ENCODE measurements at places on chromosomes 12 and 14.
A peak's percentile ranks its signal among the peaks of the same experiment; 100 is the strongest.

- H3K36me3 ChIP-seq: peaks cover 31% of the 10 kb centered on the region
- no peaks in the 10 kb centered on the region for H3K27me3 ChIP-seq
- H3K27ac ChIP-seq: no peak overlapping the region
Measured at GRCh38 chr14:73025544-73025943, 1.4 kb downstream of the ZFYVE1 start.

DNA sequence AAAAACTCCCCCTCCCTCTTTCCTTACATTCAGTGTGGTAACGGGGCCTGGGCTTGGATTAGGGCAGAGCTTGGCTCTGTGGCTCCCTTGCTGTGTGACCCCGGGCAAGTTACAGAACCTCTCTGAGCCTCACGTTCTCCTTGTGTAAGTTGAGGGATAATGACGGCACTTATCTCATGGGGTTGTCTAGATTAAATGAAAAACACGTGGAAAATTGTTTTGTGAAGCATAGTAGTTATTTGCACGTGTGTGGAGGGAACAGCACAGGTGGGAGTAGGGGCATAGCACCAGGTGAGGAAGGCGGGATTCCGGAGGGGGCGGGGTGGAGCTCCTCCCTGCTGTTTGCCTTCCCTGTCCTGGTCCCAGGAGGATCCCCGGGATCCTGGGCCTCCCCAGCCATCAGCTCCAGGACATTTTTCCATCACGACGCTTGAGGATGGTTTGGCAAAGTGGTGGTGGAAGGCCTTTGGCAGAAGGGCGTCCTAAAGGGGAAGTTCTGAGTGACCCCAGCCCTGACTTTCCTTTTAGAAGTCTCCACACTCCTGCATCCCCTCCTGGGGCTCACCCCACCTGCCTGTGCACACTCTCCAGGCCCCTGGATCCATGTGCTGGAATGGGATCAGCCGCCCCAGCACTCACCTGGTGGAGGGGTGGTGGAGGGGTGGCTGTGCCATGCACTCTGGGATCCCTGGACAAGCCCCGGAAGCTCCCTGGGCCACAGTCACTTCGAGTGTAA lies 22.7 kb downstream of the LRTM2 start:
- H3K36me3 ChIP-seq: no peaks in the 10 kb centered on the region
- H3K27ac ChIP-seq: no peak overlapping the region
- no peak for DNase-seq
- H3K4me1 ChIP-seq: no peaks in the 10 kb centered on the region

GRCh38 chr12:97404543-97404942 lies 58.1 kb upstream of the RMST start:
- H3K4me1 ChIP-seq: no peaks in the 10 kb centered on the region
- no peaks in the 10 kb centered on the region for H3K27me3 ChIP-seq
- no peak overlapping the region for H3K4me3 ChIP-seq
- no peak overlapping the region for H3K27ac ChIP-seq

- no peak overlapping the region for H3K27ac ChIP-seq
- H3K4me3 ChIP-seq: no peak overlapping the region
Measured at GRCh38 chr12:18306311-18306710, 45.0 kb downstream of the PIK3C2G start.

DNA sequence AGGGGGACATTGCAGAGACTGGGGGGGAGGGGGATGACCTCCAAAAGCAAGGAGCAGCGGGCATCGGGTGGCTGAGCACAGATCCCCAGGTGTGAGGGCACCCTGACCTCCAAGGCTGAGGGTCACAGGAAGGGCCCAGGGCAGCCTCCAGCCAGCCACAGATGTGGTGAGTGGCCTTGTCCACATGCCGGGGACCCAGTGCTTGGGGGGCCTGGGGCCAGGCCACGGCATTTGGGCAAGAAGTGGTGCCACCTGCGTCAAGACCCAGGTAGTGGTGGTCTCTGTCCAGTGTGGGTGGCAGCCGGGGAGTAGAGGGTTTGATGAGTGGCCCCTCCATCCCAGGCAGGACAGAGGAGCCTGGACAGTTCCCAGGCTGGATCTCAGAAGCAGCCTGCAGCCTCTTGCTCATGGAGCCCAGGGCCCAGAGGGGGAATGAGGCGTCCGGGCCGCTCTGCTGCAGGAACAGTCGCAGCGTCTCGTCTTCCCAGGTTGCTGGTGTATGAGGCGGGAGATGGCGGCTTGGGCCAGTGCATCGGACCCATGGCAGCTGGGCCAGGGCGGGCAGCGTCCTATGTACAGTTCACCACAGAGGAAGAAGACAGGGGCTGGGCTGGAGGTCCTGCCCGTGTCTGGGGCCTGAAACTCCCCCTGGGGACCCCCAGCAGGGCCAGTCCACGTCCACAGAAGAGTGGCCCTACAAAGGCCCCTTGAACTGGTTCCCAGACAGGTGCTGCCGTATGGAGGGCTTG lies 33.5 kb downstream of the CCNK start:
- peaks cover under 1% of the 10 kb centered on the region for H3K36me3 ChIP-seq
- DNase-seq: peak; percentile 17
- no peak overlapping the region for H3K4me3 ChIP-seq
- H3K27me3 ChIP-seq: no peaks in the 10 kb centered on the region
- no peak overlapping the region for H3K27ac ChIP-seq

DNA sequence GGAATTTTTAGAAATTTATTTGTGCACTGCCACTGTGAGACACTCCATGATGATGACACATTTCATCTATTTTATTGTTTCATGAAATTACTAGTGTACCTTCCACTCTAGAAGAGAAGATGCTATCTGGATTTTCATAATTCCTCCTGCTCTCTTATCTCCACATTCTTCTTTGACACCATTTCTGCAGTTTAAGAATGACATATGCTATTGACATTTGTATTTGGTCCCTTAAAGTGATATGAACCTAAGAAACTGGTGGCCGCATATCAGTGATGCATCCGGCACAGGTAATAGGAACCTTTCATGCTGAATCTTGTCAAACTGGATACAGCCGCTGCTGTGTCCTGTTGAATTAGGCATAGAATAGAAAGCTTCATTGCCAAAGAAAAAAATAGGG lies 696.3 kb downstream of the TMEM121 start:
- peak overlapping the region; percentile 83 for H3K27ac ChIP-seq
- H3K36me3 ChIP-seq: peaks cover 5% of the 10 kb centered on the region
- H3K4me3 ChIP-seq: no peak overlapping the region

GRCh38 chr12:104799458-104799857 lies 158.6 kb downstream of the SLC41A2 start:
- H3K27me3 ChIP-seq: peaks cover 3% of the 10 kb centered on the region
- H3K4me3 ChIP-seq: no peak overlapping the region
- H3K36me3 ChIP-seq: no peaks in the 10 kb centered on the region
- H3K27ac ChIP-seq: no peak overlapping the region
- DNase-seq: no peak
- no peaks in the 10 kb centered on the region for H3K4me1 ChIP-seq

- no peaks in the 10 kb centered on the region for H3K4me1 ChIP-seq
- H3K36me3 ChIP-seq: no peaks in the 10 kb centered on the region
- H3K27me3 ChIP-seq: no peaks in the 10 kb centered on the region
- no peak for DNase-seq
- H3K4me3 ChIP-seq: no peak overlapping the region
- no peak overlapping the region for H3K27ac ChIP-seq
Measured at GRCh38 chr12:9221483-9221882, 13.3 kb upstream of the PZP start.

- no peak for DNase-seq
- no peaks in the 10 kb centered on the region for H3K27me3 ChIP-seq
- H3K4me1 ChIP-seq: no peaks in the 10 kb centered on the region
Measured at GRCh38 chr14:102833991-102834390, 56.7 kb downstream of the TRAF3 start.

GRCh38 chr12:53245286-53245685 lies 13.3 kb upstream of the RARG start:
- peaks cover 9% of the 10 kb centered on the region for H3K4me1 ChIP-seq
- DNase-seq: no peak
- no peak overlapping the region for H3K4me3 ChIP-seq
- H3K27me3 ChIP-seq: peaks cover 52% of the 10 kb centered on the region
- H3K27ac ChIP-seq: no peak overlapping the region

DNA sequence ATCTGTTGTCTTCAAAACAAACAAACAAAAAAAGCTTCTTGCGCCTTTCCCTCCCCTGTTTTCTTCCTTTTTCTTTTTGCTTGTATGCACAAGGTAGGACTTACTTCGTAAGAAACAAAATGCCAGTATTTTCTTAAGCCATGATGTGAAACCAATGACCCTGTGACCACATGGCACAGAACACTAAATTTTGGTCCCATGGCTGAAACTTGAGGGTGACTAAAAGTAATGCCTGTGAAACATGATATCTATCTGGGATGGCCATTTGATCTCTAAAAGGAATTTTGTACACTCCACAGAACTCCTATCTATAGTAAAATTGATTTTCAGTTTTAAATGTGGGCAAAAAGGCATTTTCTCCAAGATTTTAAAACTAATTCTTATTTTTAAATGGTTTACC lies 63.6 kb downstream of the PAPOLA start:
- no peaks in the 10 kb centered on the region for H3K4me1 ChIP-seq
- H3K27me3 ChIP-seq: no peaks in the 10 kb centered on the region
- H3K27ac ChIP-seq: no peak overlapping the region

DNA sequence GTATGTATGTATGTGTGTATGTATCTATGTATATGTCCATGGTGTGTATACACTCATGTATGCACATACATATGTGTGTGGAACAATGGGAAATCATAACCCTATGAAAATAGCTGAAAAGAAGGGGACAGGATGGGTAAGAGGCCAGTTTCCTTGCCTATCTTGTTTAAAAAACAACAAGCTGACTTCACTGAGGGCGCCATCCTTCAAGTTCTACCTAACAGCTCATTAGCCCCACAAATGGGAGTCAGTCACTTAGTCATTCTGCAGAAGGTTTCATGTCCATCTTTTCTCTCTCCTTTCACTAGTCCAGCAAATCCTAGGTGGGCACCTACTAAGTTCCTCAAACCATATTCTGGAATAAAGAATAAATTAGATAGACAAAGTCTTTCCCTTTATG lies 14.7 kb downstream of the STON2 start:
- no peaks in the 10 kb centered on the region for H3K27me3 ChIP-seq
- H3K36me3 ChIP-seq: no peaks in the 10 kb centered on the region
- no peaks in the 10 kb centered on the region for H3K4me1 ChIP-seq
- H3K4me3 ChIP-seq: no peak overlapping the region
- DNase-seq: no peak

DNA sequence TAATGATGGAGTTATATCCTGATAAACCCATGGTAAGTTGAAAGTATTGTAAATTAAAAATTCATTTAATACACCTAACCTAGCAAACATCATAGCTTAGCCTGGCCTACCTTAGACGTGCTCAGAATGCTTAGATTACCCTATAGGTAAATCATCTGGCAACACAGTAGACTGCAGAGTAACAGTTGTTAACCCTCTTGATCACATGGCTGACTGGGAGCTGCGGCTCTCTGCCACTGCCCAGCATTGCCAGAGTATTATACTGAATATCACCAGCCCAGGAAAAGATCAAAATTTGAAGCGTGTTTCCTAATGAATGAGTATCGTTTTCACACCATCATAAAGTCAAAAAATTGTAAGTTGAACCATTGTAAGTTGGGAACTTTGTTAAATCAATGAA lies 17.8 kb upstream of the TMPRSS12 start:
- peak overlapping the region; percentile 54 for H3K27ac ChIP-seq
- peaks cover 11% of the 10 kb centered on the region for H3K27me3 ChIP-seq
- H3K4me1 ChIP-seq: peaks cover 5% of the 10 kb centered on the region
- no peak overlapping the region for H3K4me3 ChIP-seq
- DNase-seq: no peak

DNA sequence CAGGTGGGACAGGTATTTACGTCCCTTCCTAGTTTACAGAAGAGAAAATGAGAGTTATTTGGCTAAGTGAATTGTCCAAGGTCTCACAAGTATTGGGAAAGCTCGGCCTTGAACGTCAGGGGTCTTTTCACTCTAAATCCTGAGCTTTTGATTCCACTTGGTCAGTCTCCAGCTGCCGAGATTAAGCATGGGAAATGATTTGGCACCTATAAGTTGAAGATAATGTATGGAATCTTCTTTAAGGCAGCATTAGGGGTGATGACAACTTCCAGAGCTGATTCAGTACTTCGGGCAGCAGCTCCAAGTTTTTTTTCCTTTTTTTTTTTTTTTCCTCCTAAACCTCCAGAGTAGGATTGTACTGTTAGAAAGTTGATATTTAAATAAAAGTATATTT lies 722 bp downstream of the FAM234B start:
- H3K4me1 ChIP-seq: peaks cover 13% of the 10 kb centered on the region
- H3K27ac ChIP-seq: no peak overlapping the region
- H3K27me3 ChIP-seq: peaks cover 34% of the 10 kb centered on the region
- DNase-seq: no peak
- H3K36me3 ChIP-seq: no peaks in the 10 kb centered on the region
- peak overlapping the region; percentile 79 for H3K4me3 ChIP-seq

GRCh38 chr12:71220260-71220659 lies 62.5 kb upstream of the TSPAN8 start:
- no peaks in the 10 kb centered on the region for H3K4me1 ChIP-seq
- H3K27me3 ChIP-seq: no peaks in the 10 kb centered on the region
- no peak for DNase-seq
- H3K4me3 ChIP-seq: no peak overlapping the region
- no peaks in the 10 kb centered on the region for H3K36me3 ChIP-seq

- peaks cover 20% of the 10 kb centered on the region for H3K27me3 ChIP-seq
- peak overlapping the region; percentile 85 for H3K27ac ChIP-seq
- DNase-seq: no peak
- peak overlapping the region; percentile 83 for H3K4me3 ChIP-seq
Measured at GRCh38 chr14:52318826-52319645, 4.9 kb downstream of the PTGER2 start.

- H3K27me3 ChIP-seq: peaks cover 12% of the 10 kb centered on the region
- no peaks in the 10 kb centered on the region for H3K36me3 ChIP-seq
- no peak overlapping the region for H3K4me3 ChIP-seq
- H3K4me1 ChIP-seq: peaks cover 2% of the 10 kb centered on the region
- H3K27ac ChIP-seq: no peak overlapping the region
Measured at GRCh38 chr12:106924268-106924861, 31.3 kb upstream of the TMEM263 start.

- no peak overlapping the region for H3K27ac ChIP-seq
- H3K36me3 ChIP-seq: no peaks in the 10 kb centered on the region
- H3K27me3 ChIP-seq: peaks cover 7% of the 10 kb centered on the region
- DNase-seq: no peak
Measured at GRCh38 chr12:64293654-64294364, 71.7 kb upstream of the KICS2 start.

- H3K36me3 ChIP-seq: no peaks in the 10 kb centered on the region
- peaks cover 12% of the 10 kb centered on the region for H3K27me3 ChIP-seq
- no peaks in the 10 kb centered on the region for H3K4me1 ChIP-seq
- no peak overlapping the region for H3K27ac ChIP-seq
Measured at GRCh38 chr12:13749389-13749788, 232.0 kb downstream of the GRIN2B start.

GRCh38 chr12:109822951-109823411 lies 10.2 kb downstream of the TRPV4 start:
- H3K4me3 ChIP-seq: no peak overlapping the region
- no peak overlapping the region for H3K27ac ChIP-seq
- no peak for DNase-seq
- H3K4me1 ChIP-seq: no peaks in the 10 kb centered on the region
- H3K36me3 ChIP-seq: no peaks in the 10 kb centered on the region
- peaks cover 22% of the 10 kb centered on the region for H3K27me3 ChIP-seq
